Ovary (tissue), 10 donors: ENCODE measurements at places on chromosomes 4 and X. TPM values are rescaled to one million over a fixed set of nuclear protein-coding genes. Genes with fewer than 3 reads are reported as not detected.

The C4orf51 gene
- polyA plus RNA-seq: not detected

The BTC gene
- 30.0 TPM for polyA plus RNA-seq

- no peak for DNase-seq
- H3K4me3 ChIP-seq: no peak overlapping the region
- no peaks in the 10 kb centered on the region for H3K4me1 ChIP-seq
- H3K36me3 ChIP-seq: no peaks in the 10 kb centered on the region
These were observed 138.9 kb upstream of the IL1RAPL2 start for GRCh38 chrX:104427073-104427472.

The SPACA5 gene
- 0.25 TPM for polyA plus RNA-seq

The SLITRK4 gene
- 5.9 TPM for polyA plus RNA-seq

GRCh38 chrX:49231333-49232000, 1.7 kb downstream of the CACNA1F start:
- no peaks in the 10 kb centered on the region for H3K36me3 ChIP-seq
- no peak for DNase-seq
- H3K27ac ChIP-seq: no peak overlapping the region
- H3K4me1 ChIP-seq: no peaks in the 10 kb centered on the region
- no peaks in the 10 kb centered on the region for H3K27me3 ChIP-seq

The SLC4A4 gene
- polyA plus RNA-seq: 2.0 TPM

DNA sequence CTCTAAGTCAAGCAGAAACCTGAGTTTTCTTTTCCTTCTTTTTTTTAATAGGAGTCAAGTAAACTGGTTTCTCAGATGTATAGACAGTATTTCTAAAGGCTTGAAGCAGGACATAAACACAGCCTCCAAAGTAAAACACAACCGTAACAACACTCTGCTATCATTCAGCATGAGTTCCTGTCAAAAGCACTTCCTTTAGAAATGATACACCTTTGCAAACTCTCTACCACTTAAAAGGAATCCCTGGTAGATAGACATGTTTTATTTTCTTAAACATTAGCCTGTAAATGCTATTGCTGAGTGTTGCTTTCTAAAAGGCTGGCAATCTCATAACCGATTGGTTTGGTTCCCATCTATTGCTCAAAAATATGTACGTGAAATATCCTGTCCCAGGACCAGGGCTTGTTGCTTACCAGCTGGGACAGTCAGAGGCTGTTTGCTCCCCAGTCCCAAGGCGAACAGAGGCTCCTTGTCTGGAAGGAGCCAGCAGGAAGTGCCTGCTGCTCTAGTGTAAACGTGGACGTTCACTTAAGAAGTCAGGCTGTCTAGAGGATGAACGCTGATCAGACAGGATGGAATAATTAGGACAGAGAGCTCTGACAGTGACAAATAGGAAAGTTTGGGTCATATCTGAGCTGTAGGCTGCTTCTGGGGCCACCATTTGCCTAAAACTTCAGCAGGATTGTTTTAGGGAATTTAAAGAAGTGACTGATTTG, 173.9 kb upstream of the KLF3 start:
- no peak overlapping the region for H3K27ac ChIP-seq
- no peaks in the 10 kb centered on the region for H3K36me3 ChIP-seq
- H3K27me3 ChIP-seq: no peaks in the 10 kb centered on the region
- H3K4me1 ChIP-seq: peaks cover 2% of the 10 kb centered on the region
- no peak for DNase-seq

DNA sequence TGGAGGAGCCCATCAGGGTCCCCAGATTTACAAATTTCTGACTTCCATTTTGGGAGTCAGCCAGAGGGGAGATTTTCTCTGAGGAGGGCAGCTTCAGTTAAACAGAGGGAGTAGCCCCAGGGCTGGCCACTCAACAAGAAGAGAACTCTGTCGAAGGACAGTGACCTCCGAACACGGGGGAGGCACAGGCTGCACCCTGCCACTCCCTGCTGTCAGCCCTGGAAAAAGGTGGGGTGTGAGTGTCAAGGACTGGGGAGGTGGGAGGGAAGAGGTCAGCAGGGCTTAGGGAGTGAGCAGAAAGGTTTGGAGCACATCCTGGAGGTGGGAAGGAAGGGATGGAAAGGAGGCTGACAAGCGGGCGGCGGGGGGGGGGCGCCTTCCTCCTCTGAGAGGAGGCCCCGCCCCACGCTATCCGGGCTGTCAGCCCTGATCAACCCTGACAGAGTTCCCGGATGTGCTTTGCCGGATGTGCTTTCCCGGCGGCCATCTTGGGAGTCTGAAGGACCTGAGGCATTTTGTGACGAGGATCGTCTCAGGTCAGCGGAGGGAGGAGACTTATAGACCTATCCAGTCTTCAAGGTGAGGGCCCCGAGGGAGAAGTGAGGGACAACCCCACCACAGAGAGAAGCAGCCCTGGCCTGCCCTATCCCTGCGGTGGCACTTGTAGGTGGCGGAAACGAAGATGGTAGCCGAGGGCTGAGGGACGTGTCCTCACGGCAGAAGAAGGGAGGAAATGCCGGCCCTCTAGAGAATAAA, at the start of gene MAGEC1:
MAGEC1 (plus strand) TSS at position 495 of the 756 bp plus-strand sequence. CDS start 1,179 bp downstream, outside the sequence.
- no peak within 1 kb of the TSS for H3K27ac ChIP-seq
- H3K27me3 ChIP-seq: no peaks in the 10 kb centered on the region
- DNase-seq: no peak
- H3K4me1 ChIP-seq: no peaks in the 10 kb centered on the region
- no peaks in the 10 kb centered on the region for H3K36me3 ChIP-seq

The AVPR2 gene
- polyA plus RNA-seq: 1.3 TPM

GRCh38 chr4:152100379-152101201, 339.8 kb upstream of the GATB start:
- H3K4me3 ChIP-seq: no peak overlapping the region
- H3K4me1 ChIP-seq: no peaks in the 10 kb centered on the region
- H3K36me3 ChIP-seq: no peaks in the 10 kb centered on the region
- H3K27me3 ChIP-seq: no peaks in the 10 kb centered on the region
- H3K27ac ChIP-seq: no peak overlapping the region
